ENCODE measurements at places on chromosomes 5 and 9. TPM values are rescaled to one million over a fixed set of nuclear protein-coding genes. Genes with fewer than 3 reads are reported as not detected.

- no peaks in the 10 kb centered on the region for H3K36me3 ChIP-seq
- H3K27me3 ChIP-seq, result no peaks in the 10 kb centered on the region
- H3K4me3 ChIP-seq, result no peak overlapping the region
- H3K4me1 ChIP-seq, result no peaks in the 10 kb centered on the region
- no peak for DNase-seq
Observed at GRCh38 chr9:108720191-108720642, 135.6 kb downstream of the ACTL7B start.

- DNase-seq, result peak; percentile 86
- H3K36me3 ChIP-seq, result no peaks in the 10 kb centered on the region
- H3K4me3 ChIP-seq, result peak overlapping the region; percentile 59
- H3K4me1 ChIP-seq, result peaks cover 31% of the 10 kb centered on the region
- no peaks in the 10 kb centered on the region for H3K27me3 ChIP-seq
- H3K27ac ChIP-seq, result peak overlapping the region; percentile 88
Observed at GRCh38 chr9:37486616-37487548, 1.1 kb downstream of the POLR1E start.

- no peak overlapping the region for H3K4me3 ChIP-seq
- no peaks in the 10 kb centered on the region for H3K27me3 ChIP-seq
- H3K27ac ChIP-seq, result no peak overlapping the region
- H3K4me1 ChIP-seq, result no peaks in the 10 kb centered on the region
- peaks cover 15% of the 10 kb centered on the region for H3K36me3 ChIP-seq
- DNase-seq, result no peak
Observed at GRCh38 chr9:99967457-99967856, 61.0 kb downstream of the STX17 start.

- H3K36me3 ChIP-seq, result no peaks in the 10 kb centered on the region
- H3K27me3 ChIP-seq, result no peaks in the 10 kb centered on the region
- H3K4me1 ChIP-seq, result no peaks in the 10 kb centered on the region
- H3K4me3 ChIP-seq, result no peak overlapping the region
- DNase-seq, result no peak
- no peak overlapping the region for H3K27ac ChIP-seq
Observed at GRCh38 chr5:42059291-42059690, 134.2 kb downstream of the FBXO4 start.

GRCh38 chr9:1698991-1699390 is 316.2 kb upstream of the SMARCA2 start:
- H3K36me3 ChIP-seq, result no peaks in the 10 kb centered on the region
- DNase-seq, result no peak
- no peak overlapping the region for H3K27ac ChIP-seq
- H3K4me3 ChIP-seq, result no peak overlapping the region
- no peaks in the 10 kb centered on the region for H3K4me1 ChIP-seq
- no peaks in the 10 kb centered on the region for H3K27me3 ChIP-seq

Gene FYB1
- 2.8 TPM for polyA plus RNA-seq
